ENCODE measurements at places on chromosomes 13 and 19.
A peak's percentile ranks its signal among the peaks of the same experiment; 100 is the strongest.

DNA sequence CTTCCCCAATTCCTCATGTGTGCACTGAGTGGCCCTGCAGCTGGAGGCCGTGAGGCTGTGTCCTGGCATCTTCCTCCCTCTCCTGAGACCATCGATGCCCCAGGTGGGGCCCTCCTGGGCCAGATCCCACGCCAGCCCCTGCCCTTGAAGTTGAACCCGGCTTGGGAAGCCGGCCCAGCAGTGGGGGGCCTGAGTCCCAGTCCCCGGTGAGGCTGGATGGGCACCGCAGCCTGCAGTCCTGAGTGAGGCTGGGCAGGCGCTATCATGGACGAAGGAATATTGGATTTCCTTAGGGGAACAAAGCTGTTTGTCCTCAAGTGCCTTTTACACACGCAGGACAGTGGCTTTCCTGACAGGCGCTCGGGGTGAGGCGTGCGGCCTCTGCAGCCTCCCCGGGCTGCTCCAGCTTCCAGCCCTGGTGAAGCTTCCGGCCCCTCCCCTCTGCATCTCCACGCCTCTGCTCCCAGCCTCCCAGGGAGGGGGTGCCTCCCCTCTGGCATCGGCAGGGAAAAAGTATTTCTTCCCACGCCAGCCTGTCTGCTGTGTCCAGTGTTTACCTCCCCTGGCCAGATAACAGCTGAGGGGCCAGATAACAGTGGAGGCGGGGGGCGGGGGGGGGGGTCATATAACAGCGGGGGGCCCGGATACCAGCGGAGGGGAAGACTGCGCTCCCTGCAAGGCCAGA, 159.5 kb downstream of the KDM4B start:
- no peak for DNase-seq

GRCh38 chr13:43662976-43663375, 123.8 kb downstream of the ENOX1 start:
- no peak for DNase-seq

DNA sequence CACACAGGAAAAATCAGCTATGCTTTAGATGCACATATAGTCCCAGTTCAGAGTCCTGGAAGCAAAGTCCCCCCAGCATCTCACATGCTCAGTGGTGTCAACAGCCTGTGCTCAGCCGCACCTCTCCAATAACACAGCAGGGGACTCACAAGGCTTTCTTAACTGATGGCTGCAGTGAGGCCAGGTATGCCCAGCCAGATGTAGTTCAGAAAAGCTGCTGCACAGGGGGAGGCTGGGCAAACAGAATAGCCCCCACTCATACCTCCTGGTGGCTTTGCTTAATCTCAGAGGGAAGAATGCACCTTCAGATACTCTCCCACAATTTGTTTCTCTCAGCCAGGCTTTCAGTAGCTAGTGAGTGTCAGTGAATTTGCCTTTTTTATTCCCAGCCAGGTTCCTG, 33.4 kb downstream of the FAM124A start:
- DNase-seq: no peak

- no peak for DNase-seq
Measured at GRCh38 chr19:3760871-3761361, 576 bp downstream of the APBA3 start.

GRCh38 chr19:53131727-53132126, 983 bp downstream of the ZNF415 start:
- DNase-seq: no peak

DNA sequence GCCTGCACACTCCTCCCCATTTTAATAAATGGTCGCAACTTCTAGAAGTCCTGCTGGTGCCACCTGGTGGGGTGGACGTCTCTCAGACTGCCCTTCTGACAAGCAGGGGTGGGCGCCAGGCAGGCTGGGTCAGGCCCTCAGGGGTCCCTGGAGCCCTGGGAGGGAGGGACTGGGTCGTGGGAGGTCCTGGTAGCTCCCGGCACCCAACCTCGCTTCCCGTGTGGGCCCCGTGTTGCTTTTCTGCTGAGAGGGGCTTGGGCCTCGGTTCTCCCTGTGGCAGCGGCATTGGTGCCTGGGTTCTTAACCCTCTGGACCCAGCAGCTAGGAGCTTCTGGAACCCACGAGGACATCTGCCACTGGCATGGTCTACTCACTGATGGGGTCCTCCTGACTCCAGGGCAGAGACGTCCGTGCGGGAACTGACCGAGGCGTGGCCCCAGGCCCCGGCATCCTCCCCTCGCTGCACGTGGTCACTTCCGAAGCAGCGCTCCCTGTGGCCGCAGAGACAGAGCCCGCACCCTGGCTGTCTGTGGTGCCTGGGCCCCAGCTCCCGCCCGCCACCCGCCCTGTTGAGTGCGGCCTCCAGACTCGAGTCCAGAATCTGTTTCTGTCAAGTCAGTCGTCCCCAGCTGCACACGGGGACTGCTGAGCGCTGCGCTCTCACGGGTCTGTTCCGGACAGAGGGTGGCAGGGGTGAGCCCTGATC, 6.0 kb upstream of the TMPRSS9 start:
- DNase-seq: no peak

- DNase-seq: peak; percentile 17
Measured at GRCh38 chr19:56838024-56838908, 2.3 kb downstream of the PEG3 start.

DNA sequence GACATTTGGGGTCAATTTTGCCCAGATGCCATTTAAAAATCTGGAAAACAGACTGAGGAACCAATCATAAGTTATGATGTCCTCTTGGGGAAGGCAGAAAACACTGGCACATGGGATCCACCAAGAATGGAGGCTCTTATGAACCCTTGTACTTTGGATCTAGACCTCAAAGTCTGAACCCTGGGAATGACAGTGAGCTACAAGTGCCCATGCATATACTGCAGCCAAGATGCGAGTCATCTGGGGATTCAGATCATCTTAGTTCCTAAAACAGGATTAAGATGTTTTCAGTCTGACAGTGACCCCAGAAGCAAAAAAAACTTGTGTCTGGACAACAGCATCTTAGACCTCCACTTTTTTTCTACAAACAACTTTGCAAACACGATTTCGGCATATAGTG, 100.2 kb upstream of the SIAH3 start:
- DNase-seq: no peak

GRCh38 chr13:84870190-84870589, 929.0 kb downstream of the SLITRK6 start:
- no peak for DNase-seq

- DNase-seq: no peak
Measured at GRCh38 chr19:30861919-30862318, 487.3 kb downstream of the TSHZ3 start.

DNA sequence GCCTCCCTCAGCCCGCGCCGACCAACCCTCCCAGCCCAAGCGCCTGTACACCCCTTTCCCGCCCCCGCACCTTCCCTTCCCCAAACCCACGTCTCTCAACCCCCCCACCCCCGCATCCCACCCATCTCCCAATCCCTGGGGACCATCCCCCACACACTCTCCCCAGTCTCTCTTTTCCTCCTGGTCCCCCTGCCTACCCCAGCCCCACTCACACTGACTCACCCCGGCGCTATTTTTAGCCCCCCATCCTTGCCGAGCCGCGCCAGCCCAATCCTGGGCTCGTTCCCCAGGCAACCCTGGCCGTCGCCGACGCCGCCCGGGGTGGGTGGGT, 11.7 kb downstream of the CIC start:
- no peak for DNase-seq

- DNase-seq: no peak
Measured at GRCh38 chr13:76826527-76826926, 59.7 kb downstream of the KCTD12 start.

DNA sequence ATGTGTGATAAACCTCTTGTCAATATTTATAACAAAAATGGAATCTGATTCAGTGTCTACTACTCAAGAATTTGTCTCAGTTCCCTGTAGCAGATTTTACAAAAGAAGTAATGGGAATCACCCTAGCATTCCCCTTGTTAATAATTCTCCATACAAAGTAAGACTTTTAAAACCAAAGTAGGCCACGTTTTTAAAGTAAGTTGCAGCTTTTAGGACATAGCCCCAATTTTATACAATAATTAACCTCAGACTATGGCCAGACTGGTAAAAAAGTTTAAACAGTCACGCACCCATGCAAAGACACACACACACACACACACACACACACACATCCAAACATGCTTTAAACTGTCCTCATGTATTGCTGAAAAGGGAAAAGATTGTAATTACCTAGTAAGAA, 589.9 kb downstream of the PCDH9 start:
- no peak for DNase-seq

DNA sequence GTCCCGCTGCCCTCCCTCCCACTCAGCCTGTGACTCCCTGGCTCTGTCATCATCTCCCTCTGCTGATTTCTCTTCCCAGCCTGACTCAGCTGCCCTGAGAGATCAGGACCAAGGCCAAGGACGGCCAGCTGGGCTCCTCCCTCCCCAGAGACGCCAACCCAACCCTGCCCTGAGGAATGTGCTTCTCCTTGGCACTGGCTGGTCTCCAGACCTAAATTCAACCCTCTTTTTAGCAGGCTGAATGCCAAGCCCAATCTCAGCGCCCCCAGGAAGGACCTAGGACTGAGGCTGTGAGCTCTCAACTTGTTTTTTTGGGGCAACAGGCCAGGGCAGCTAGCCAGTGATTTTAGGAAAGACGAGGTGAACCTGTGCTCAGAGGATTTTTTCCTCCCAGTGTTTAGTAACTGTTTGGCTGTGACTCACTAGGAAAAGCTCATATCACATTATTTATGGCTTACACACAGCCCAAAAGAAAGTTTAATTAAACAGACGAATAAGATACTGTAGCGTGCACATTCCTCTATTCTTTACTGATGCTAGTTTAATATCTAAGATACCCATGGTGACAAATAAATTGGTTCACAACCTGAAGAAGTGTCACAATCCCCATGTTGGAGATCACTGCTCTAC, 7.4 kb upstream of the IGFL1 start:
- DNase-seq: no peak

DNA sequence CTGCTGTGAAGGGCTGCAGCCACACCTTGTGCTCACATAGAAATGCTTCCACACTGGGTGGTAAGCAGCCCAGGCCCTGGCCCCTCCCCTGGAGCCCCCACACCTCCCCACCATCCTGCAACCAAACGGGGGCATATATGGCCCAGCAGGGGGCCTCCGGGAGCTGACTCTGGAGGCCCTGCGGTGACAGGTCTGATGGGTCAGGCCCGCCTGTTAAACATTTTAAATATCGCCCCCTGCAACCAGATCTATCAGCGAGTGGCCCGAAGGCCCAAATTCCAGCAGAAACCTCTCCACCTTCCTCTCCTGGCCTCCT, 48.0 kb upstream of the KATNAL1 start:
- peak; percentile 54 for DNase-seq

- DNase-seq: no peak
Measured at GRCh38 chr13:27091451-27091850, 80.2 kb downstream of the USP12 start.

DNA sequence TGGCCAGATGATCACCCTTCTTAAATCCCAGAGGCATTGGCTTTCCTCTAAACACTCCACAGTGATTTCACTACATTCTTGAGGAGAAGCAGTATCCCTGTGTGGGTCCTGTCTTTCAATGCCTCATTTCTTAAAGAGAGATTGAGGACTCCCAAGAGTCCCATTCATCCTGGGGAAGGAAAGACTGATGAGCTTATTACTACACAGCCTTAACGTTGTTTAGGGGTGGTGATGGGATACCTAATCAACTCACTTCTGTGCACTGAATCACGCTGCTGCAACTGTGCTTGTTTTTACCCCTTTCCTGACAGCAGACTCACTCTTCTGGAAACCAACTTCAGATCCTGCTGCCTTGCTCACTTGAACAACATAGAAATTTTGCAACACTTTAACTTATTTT, 203.1 kb downstream of the RGCC start:
- no peak for DNase-seq

GRCh38 chr13:73107970-73108369, 49.2 kb downstream of the KLF5 start:
- DNase-seq: no peak

GRCh38 chr19:6273701-6274601, 5.8 kb downstream of the MLLT1 start:
- DNase-seq: peak; percentile 25

DNA sequence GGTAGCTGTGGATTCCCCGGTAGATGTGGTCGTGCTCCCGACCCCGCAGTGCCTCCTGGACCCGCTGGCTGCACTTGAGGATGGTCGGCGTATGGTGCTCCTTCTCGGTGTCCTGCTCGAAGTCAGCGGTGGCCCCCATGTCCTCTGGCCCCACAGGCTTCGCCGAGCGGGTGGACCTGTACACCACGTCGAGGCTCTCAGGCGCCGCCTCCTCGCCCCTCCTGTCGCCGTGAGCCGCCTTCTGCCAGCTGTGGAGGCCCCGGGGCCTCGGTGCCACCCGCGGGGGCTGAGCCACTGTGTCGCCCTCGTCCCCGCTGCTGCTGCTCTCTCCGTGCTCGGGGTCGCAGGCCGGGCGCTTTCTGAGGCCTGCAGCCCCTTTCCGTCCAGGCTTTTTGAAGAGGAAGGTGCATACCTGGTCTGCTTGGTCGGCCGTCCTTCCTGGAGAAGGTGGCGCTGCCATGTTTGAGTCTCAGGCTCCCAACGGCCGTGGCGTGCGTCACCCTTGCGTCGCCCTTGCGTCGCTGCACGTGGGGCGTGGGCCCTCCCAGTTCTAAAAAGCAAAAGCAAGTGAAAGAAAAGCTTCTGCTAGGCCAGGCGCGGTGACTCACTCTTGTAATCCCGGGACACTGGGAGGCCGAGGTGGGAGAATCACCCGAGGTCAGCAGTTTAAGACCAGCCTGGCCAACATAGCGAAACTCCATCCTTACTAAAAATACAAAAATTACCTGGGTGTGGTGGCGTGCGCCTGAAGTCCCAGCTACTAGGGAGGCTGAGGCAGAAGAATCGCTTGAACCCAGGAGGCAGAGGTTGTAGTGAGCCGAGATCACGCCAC, at the start of gene RNF113B:
Gene RNF113B, minus strand, starts transcription at position 493 of the 832 bp plus-strand sequence. Its CDS starts 33 bp downstream, at position 460.
- no peak for DNase-seq

DNA sequence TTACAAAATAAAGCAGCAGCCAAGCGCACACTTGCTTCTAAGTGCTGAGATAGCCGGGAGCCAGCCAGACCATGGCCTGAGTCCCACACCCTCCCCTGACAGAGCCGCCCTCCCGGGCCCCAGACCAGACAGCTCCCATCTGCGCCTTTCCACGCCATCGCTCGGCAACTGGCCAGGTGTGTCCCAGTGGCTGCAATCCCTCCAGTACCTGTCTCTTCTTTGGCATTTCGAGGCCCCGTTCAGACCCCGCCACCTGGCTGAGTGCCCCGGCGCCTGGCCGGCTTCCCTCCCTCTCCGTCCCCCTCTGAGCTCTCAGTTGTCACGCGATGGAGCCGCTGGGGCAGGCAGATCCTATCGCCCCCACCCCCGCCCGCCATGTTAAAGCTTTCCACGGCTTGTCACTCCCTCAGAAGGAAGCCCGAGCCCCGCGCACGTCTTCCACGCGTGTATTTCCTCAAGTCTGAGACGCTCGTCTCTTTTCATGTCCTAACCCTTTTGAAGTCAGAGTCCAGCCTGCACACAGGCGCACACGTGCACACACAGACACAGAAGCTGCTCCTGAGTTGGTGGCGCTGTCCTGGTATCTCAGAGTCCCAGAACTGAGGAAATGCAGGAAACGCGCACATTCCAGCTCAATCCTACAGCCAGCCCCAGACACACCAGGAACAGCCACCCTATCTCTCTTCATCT, 7.9 kb downstream of the MLLT1 start:
- no peak for DNase-seq

All from GM13976 (cell line).